ENCODE measurements at places on chromosomes 6 and 20.

- no peak for DNase-seq
These were observed 738.2 kb downstream of the COL12A1 start for GRCh38 chr6:74467533-74468215.

DNA sequence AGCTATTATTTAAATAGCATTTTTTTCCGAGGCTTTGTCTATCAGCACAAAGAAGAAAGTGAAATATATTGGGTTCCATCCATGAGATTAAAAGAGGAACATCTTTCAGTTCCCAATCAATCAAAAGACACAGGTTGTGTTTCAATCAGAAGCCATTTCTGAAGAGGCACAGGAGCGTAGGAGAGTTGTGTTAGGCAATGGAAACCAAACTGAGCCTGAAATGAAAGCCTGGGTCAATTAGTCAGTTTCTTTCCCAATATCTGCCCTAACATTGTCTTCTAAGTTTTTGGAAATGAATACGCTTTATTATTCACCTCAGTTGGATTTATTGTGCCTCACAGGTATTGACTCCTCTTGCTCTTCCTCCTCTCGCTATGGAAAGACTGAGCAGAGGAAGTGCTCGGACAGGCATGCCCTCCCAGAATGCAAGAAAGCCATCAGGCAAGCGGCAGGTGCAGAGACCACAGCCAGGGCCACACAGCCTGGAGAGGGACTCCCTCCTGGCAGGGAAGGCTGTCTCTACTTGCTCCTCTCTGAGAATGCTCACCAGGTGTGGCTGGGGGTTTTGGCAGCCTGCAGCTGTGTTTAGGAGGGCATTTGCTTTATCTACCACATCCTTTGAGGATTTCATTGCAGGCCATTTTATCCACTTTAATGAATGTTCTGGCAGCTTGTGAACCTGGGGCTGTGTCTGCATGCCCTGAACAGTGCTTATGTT lies 100.8 kb upstream of the NEDD9 start:
- no peak for DNase-seq

DNA sequence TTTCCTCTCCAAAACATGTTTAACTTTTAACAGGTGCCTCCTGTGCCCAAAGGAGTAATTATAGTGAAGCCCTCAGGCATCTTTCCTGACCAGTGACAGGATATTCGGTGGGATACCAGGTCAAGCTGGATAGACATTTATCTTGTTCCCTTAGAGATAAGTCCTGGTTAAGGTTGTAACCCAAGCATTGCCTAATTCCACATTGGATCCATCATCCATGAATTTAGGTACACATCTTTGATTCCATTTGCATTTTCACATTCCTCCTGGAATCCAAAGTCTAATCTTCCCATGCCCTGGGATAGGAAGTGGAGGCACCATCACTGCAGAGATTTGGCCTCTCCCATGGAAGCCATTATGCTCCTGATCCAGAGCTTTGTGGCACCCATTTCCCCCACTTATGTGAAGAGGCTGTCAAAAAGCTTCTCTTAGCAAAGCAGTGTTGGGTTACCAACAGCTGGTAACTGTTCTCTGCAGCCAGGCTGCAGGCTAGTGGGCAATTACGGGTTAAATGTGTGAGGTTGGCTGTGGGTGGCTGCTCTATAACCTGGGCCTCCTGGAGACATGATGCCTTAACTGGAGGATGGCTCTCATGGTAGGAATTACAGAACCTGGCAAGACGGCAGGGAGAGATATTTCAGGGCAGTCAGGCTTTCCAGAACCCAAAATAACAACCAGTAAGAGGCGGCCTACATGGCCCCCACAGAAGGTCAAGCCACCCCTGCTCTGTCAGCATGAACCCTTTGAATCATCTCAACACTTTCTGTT lies 96.9 kb upstream of the VGLL2 start:
- no peak for DNase-seq

DNA sequence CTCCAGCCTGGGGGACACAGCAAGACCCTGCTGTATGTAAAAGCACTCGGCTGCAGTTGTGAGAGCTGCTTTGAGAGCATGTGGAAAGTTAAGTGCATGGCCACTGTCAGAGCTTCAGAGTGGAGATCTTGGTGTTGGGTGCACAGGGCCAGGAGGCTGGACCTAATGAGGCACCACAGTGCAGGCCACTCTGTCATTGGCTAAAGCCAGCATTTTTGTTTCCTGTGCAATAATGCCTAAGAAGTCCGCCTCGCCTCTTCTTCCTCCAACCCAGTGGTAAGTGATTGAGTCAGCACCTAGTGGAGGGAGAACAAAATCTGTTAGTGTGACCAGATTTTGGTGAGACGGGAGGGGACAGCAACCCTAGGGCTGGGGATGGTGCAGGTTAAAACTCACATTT lies 60.6 kb downstream of the SSR1 start:
- DNase-seq, result no peak
